Uterus (tissue), 4 donors: ENCODE measurements at places on chromosomes 4 and X. TPM values are rescaled to one million over a fixed set of nuclear protein-coding genes. Genes with fewer than 3 reads are reported as not detected.

XG gene
- not detected for total RNA-seq

FDCSP gene
- total RNA-seq = not detected

NLGN4X gene
- 6.2 TPM for total RNA-seq

GRCh38 chrX:11666164-11666563, 444 bp upstream of the ARHGAP6 start:
- peak; percentile 40 for DNase-seq

GRCh38 chrX:150034788-150035187, 96.5 kb upstream of the EOLA2 start:
- no peak for DNase-seq

- DNase-seq = no peak
Observed at GRCh38 chrX:100864657-100865391, 9.3 kb downstream of the NOX1 start.

DNA sequence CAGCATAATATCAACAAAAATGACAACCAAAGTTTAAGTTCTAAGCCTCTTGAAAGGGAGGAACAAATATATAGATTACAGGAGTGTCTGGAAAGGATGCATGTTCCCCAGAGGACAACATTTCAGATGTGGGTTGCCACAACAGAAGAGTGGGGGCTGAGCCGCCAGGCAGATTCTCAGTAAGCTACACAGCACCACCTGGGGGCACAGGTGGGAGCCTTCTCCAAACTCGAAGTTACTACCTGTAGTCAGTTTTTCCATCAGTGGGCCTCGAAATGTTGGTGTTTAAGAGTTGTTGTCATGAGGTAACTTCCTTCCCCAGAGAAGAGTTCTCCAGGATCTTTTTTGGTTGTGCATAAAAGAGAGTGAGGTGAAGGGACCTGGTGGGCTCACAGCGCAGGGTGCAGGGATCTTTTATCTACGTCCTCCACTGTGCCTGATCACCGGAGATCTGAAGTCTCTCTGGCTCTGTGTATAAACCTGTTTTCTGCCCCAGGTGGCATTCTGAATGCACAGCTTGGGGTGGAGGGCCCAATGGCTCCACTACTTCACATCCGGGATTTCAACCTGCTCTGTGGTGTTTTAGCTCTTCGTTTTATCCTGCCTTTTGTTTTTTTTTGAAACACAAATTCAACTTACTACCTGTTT, 58.4 kb upstream of the STS start:
- no peak for DNase-seq

DNA sequence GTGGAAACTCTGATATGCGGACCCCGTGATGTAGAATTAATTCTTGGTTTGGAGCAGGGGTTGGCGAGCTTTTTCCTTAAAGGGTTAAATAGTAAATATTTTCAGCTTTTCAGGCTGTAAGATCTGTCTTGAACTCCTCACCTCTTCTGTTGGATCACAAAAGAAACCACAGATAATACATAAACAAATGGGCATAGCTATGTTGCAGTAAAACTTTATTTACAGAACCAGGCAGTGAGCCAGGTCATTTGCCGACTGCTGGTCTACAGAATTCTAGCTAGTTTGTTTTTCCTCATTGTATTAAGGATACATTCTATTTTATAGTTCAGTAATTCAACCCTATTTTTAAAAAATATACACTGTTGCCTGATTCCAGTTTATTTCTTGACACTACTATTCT, 116.6 kb downstream of the PAPSS1 start:
- DNase-seq = no peak
